ENCODE measurements at places on chromosomes 1 and 21.

GRCh38 chr1:201299968-201300367, 16.7 kb downstream of the PKP1 start:
- no peak for DNase-seq

GRCh38 chr1:205024679-205025078, 18.3 kb upstream of the CNTN2 start:
- no peak for DNase-seq

DNA sequence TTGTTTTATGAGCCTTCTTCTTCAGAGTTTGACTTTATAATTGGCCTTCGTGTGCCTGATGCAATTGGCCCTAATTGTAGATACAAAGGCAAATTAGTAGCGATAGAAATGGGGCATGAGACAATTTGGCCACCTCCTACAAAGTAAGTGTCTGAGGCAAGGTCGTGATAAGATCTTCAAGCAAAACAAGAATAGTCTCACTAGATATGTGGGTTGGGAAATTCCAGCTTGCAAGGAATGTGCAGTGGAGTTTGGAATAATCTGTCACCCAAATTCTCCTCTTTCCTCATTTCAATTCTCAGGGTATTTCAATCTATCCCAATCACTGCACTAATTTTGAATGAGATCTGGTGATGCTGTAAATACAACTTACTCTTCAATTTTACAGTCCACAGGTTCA, 11.4 kb upstream of the TSNAX start:
- no peak for DNase-seq

- DNase-seq, result no peak
Observed at GRCh38 chr1:75136921-75137641, 2.9 kb downstream of the LHX8 start.

DNA sequence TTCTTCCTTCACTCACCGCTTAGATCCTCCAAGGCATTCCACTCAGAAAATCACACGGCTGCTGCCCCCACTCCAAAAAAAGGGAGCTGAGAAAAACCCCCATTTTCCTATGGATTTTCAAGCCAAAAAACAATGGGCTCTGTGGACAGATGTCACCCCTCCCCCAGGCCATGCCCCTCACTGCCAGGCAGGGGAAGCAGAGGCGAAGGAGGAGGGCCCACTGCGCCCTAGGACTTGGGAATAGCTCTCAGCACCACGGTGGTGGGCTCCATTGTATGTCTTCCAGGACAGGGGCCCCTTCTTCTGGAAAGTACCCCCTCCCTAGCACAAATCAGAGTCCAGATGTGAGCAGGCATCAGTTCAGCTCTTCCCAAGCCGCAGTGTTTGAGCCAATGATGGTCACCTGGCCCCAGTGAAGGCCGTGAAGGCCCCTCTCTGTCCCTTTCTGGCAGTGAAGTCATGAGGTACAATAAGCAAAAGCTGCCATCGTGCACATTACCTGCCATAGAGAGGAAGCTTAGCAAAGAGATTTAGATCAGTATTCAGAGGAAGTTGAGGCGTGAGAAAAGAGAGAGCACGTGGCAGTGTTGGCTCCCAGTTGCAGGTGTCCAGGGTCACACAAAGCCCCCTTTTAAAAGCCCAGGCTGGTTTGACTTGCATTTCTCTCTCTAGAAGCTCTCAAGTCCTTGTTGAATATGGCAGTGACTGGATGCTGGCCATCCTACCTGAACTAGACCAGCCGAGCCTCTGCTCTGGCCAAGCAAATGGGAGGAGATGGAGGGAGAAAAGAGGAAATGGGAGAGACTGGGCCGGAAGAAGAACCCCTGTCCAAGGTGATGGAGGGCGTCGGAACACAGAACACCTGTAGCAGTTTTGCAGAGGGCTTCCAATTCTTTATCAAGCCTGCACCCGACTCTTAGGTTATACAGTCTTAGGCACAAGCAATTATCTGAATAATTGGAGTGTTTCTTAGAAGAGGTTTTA, 149.0 kb downstream of the TOMM20 start:
- no peak for DNase-seq

- peak; percentile 55 for DNase-seq
Observed at GRCh38 chr1:36151845-36152203, 2.5 kb upstream of the TRAPPC3 start.

- no peak for DNase-seq
Observed at GRCh38 chr1:2422523-2422922, 10.2 kb upstream of the PEX10 start.

GRCh38 chr1:245802941-245803665, 648.3 kb downstream of the KIF26B start:
- DNase-seq, result no peak

DNA sequence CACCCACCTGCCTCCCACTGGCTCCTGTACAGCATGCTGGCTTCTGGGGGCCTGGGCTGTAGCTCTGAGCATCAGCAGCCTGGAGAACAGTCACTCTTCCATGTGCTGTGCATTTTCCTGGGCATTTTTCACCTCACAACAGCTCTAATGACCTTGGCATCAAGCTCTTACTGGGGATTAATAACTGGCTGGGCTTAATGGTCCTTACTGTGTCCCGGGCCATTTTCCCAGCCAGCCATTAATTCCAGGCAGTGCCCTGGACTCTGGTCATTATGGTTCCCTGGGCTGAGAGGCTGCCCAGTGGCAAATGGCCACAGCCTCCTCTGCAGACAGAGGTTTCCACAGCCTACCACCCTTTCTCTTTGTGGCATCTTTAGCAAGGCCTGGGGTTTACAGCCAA, 171.8 kb downstream of the ST6GALNAC5 start:
- DNase-seq, result no peak

- no peak for DNase-seq
Observed at GRCh38 chr1:216750961-216751360, 27.7 kb upstream of the ESRRG start.

GRCh38 chr1:3707298-3707938, 44.8 kb upstream of the CCDC27 start:
- DNase-seq, result no peak
